ENCODE measurements at places on chromosomes 2 and 18.
A peak's percentile ranks its signal among the peaks of the same experiment; 100 is the strongest.

DNA sequence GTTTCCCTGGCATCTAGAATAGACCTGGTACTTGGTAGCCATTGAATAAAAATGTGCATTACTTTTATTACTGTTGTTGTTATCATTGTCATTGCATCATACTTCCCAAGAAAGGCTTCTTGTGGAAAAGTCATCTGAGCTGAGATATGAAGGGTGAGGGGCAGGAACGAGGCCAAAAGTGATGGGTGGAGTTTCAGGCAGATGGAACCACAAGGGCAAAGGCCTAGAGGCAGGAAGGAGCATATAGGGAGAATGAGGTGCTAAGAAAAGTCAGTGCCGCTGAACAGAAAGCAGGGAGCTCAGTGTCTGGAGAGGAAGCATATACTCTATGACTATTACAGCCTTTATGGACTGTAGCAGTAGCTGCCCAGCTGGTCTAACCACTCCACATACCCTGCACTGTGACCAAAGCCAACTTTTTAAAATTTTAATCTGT is 219.3 kb downstream of the SPP2 start:
- ATAC-seq = no peak

DNA sequence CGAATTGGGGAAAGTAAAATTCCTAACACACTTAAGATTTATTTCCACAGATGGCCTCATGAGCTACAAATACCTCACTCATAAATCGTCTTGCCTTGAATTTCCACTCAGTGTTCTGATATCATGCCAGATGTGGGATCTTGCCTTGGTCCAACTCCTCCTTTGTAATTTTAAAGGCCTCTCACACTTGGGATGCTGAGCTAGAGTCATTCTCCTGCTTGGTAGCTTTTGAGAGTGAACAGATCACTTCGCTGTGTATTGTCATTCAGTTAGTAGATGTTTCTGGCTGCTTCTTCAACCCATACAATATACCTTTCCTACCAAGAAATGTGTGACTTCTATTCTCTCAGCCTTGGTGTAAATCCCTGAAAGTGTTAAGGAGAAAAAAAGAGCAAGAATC is 309.2 kb downstream of the NRXN1 start:
- no peak for ATAC-seq

DNA sequence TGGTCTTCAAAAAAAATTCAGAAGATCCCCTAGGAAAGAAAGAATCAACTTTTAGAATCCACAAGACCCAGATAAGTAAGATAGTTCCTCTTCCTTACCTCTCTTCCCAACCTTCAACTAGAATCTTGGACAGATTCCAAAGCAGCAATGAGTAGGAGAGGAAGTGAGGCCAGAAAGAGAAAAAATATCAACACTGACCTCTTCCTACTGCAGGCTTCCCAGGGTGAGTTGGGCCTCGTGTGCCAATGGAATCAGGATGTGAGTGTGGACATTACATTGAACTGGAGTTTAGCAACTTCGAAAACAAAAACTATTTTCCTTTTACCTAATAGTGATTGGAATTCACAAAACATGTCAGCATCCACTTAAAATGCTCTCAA is 102.5 kb upstream of the PIEZO2 start:
- no peak for ATAC-seq

- peak; percentile 38 for ATAC-seq
These were observed 634 bp downstream of the SPATS2L start for GRCh38 chr2:200306931-200307723.

DNA sequence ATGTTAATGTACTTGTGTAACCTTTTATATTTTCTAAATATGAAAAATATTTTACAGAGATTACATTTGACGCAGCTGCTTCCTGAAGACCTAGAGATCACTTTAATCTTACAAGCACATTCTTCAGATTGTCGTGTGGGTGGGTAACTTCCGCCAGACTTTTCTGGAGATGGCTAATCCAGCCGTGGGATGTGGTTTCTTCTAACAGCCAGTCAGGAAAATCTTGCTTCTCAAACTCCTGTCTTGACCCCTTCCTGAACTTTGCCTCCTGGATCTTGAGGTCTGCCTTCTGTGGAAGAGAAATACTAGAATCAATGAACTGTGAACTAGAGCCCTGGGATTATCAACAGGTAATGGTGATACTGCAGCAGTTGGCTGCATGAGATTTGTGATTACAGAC is 401.6 kb upstream of the TNP1 start:
- ATAC-seq = no peak

DNA sequence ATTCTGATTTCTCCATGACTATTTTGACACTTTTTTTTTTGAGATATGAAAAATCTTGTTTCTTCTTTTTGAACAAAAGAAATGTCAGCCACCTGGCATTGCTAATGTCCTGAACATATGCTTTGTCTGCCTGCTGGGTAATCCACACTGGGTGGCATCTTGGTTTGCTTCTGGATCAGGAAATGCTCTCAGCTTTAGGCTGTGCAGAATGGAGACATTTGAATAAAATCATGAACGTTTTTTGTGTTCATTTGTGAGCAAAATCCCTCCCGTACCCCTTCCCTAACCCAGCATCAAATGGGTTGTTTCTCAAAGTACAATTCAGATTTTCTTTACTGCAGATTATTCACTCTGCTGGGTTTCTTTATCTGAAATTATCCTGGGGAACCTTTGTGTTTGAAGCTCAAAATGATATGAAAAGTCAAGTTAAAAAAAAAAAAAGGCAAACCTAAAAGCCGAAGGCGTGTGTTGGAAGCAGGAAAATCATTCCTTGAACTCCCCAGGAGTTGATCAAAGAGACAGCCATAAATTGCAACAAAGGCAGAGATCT is 53.4 kb upstream of the KLF7 start:
- ATAC-seq = no peak

DNA sequence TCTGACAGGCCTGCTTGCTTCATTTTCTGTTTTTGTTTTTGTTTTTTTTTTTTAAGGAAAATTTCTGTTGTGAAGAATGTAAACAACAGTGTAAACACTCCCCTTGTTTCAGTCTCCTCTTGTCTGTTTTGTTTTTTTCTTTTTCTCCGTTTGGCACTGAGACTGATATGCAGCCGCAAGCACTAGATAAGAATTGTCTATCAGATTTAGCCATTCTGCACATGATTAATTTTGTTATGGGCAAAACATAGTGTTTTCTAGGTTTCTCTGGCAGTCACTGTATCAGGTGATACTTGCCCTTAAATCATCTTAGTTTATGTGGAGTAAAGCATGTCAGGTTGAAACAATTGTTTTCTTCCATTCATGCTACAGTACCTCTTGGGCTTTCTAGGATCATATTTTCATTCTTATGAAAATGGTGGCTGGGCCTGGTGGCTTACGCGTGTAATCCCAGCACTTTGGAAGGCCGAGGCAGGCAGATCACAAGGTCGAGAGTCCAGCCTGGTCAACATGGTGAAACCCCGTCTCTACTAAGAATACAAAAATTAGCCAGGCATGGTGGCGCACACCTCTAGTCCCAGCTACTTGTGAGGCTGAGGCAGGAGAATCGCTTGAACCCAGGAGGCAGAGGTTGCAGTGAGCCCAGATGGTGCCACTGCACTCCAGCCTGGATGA is 12.9 kb upstream of the RBMS1 start:
- no peak for ATAC-seq

- no peak for ATAC-seq
These were observed 56.1 kb upstream of the SMAD7 start for GRCh38 chr18:49006641-49007454.

DNA sequence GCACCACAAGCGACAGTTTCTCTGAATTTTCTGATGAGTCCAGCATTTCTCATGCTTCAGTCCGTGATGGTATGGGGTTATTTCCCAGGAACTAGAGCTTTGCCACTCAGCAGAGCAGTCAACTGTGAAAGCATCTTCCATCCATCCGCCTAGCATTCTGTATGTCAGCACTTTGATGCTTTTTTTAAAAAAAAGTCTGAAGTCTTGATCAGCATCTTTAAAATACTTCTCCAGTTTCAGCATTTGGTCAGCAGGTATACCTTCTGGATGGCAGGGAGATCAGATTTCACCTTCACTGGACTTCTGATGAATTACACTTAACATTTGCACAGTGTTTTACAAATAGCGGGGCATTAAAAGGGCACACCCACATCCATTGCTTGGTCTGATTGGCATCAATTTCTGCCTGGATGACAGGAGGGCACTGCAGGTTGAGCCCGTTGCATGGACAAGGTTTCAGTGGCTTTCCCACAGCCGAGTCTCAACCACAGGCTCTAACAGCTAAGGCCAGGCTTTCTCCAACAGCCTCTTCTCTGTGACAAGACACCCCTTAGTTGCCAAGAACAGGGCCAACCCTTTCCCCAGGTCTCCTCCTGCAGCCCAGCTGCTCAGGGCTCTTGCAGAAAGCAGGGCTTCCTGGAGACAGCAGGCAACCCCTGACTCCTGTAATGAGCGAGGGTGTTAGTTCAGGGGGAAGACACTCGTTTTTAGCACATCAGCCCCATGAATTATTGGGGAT is 54.0 kb downstream of the EMILIN2 start:
- ATAC-seq = no peak

- no peak for ATAC-seq
These were observed 444.1 kb downstream of the SOCS6 start for GRCh38 chr18:70732916-70733315.

- no peak for ATAC-seq
These were observed 4.8 kb upstream of the IMPA2 start for GRCh38 chr18:11976315-11977152.

GRCh38 chr18:8960740-8961657 is 141.5 kb upstream of the NDUFV2 start:
- peak; percentile 94 for ATAC-seq

DNA sequence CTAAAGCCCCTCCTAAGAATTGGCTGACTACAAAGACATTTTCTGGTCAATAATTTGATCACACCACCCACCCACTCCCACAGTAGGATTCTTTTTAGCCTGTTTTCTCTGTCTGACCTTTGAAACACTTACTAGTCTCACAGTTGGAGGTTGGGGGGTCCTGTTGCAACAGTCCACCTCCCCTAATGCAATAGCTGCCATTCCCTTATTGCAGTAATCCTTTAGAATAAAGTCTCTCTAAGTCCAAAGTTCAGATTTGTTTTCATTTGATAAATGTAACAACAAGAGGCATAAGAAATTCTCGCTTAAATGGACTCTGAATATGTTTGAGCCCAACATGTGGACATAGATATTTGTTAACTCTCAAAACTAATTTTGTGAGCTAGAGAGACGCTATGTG is 1326.8 kb upstream of the TMEFF2 start:
- ATAC-seq = no peak

GRCh38 chr2:172928756-172929155 is 146.9 kb upstream of the MAP3K20 start:
- ATAC-seq = no peak

GRCh38 chr2:156005999-156006712 is 326.4 kb downstream of the NR4A2 start:
- peak; percentile 41 for ATAC-seq

DNA sequence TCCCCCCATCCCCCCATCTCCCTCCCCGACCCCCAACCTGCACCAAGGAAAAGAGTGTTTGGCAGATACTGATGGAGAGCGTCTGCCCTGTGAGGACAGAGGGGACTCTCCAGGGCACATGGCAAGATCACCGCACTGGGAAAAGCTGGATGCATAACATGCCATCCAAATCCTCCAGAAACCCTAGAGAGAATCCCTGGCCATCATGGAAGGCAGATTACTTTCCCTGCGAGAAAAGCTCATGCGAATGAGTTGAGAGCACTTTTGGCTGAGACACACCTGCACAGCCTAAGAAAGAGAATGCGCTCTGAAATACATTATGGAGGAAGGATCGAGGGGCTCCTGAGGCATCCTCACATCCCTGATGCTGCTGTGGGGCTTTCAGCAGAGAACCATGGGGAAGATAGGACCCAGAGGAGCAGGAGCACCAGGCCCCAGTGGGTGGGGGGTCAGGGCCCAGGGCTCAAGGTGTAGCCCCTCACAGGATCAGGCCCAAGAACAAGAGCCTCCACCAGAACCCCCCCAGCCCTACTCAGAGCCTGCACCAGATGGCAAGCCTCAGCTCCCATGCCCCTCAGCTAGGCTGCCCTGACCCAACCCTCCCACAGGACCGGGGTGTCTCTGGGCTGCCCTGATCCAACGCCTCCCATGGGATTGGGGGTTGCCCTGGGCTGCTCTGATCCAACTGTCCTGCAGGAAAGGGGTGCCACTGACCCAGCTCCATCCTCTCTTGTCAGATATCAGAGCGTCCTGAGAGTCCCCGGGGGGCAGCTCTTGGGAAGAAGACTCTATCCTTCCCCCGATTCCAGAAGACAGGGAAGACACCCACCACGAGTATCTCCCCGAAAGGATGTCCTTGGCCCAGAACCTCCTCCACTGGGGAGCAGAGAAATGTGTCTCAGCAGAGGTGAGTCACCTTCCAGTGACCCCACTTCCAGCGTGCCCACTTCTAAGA is 153.4 kb downstream of the NDUFA10 start:
- ATAC-seq = no peak

DNA sequence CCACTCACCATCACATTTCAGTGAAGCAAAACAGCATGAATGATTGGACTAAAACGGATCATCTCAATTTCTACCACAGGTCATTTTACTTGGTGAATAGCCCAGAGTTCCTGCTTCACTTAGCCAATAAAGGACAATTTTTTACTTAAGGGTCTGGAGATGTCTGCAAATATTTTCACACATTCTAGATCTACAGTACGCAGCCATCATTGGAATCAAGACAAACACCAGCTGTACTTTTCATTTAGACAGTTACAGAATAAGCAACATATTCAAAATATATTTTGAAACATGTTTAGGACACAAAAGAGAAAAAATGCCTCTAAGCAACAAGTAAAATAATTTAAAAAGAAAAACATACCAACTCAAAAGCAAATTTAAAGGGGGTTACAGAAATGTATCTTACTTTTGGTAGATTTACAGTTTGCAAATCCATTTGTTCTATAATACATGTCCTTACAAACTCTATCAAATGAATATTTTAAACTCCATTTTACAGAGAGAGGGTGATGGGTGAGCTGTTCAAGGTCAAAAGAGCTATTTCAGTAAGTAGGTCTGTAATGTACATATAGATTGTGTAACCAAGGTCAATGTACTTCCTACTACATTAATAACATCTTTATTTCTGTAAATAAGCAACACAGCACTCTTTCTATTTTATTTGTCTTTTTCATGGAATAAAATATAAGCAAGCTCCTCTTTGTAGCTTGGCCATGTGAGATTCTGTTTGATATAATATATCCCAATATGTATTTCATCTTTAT is 13.4 kb downstream of the PPP1R1C start:
- ATAC-seq = no peak

- no peak for ATAC-seq
These were observed 1.7 kb downstream of the RTN4 start for GRCh38 chr2:55048508-55049042.

GRCh38 chr2:136212426-136213378 is 94.8 kb upstream of the CXCR4 start:
- no peak for ATAC-seq

DNA sequence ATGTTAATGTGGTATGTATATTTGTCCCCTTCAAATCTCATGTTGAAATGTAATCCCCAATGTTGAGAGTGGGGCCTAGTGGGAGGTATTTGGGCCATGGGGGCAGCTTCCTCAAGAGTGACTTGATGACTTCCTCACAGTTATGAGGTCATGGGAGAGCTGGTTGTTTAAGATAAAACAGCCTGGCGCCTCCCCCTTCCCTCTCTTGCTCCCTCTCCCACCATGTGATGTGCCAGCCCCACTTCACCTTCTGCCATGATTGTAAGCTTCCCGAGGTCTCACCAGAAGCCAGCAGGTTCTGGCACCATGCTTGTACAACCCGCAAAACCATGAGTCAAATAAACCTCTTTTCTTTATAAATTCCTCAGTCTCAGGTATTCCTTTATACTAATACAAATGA is 258.3 kb upstream of the POU3F3 start:
- no peak for ATAC-seq

GRCh38 chr18:28884304-28884703 is 707.4 kb upstream of the CDH2 start:
- ATAC-seq = no peak
